Hematopoietic multipotent progenitor cell (in vitro differentiated cells): ENCODE measurements at places on chromosomes 11 and 22. TPM values are rescaled to one million over a fixed set of nuclear protein-coding genes. Genes with fewer than 3 reads are reported as not detected.

- DNase-seq, result no peak
Observed at GRCh38 chr11:122745111-122745510, 89.6 kb downstream of the UBASH3B start.

GRCh38 chr22:47040486-47041270 is 278.2 kb downstream of the TBC1D22A start:
- DNase-seq, result no peak

GRCh38 chr11:59207988-59208451 is 4.7 kb downstream of the MPEG1 start:
- DNase-seq, result no peak

GRCh38 chr11:125874556-125875124 is 12.8 kb upstream of the HYLS1 start:
- DNase-seq, result peak; percentile 10

Gene OR8G1
- under 0.01 TPM for total RNA-seq

DNA sequence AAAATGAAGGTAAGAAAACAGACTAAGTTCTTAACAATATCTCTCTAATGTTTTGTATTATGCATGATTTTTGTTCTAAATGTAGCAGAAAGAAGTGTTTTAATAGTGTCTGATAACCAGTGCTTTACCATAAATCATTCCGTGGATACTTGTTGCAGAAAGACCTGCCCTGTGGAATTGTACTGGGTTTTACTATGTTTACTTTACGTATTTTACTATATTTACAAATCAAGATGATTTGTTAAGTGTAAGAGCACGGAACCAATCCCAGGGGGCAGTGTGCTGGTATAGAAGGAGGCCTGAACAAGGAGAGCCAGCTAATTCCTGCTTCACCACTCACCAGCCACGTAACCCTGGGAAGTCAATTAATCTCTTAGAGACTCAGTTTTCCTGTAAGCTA is 1.4 kb downstream of the HTR3B start:
- DNase-seq, result no peak

DNA sequence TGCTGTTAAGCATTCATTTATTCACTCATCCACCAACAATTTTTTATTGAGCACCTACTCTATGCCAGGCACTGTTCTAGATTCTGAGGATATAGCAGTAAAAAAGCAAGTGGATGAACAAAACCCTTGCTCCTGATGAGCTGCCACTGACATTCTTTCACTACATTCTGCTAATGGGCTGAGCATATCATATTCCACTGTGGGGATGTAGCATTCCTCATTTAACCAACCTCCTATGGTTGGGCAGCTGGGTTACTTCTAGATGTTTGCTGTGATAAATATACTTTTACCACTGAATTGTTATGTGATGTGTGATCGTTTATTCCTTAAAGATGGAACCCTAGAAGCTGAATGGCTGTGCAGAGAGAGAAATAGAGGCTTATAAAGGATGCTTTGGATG is 176.9 kb downstream of the MN1 start:
- no peak for DNase-seq

GRCh38 chr11:96620464-96621044 is 230.7 kb downstream of the JRKL start:
- DNase-seq, result no peak

Gene BTBD18
- not detected for total RNA-seq

Gene SMPD1
- total RNA-seq, result 14.0 TPM

GRCh38 chr11:30045921-30046577 is 29.2 kb upstream of the KCNA4 start:
- no peak for DNase-seq
